CD4-positive, alpha-beta T cell treated with Interleukin-1 beta for 1 hour (primary cell): ENCODE measurements at places on chromosomes 1 and 21.

DNA sequence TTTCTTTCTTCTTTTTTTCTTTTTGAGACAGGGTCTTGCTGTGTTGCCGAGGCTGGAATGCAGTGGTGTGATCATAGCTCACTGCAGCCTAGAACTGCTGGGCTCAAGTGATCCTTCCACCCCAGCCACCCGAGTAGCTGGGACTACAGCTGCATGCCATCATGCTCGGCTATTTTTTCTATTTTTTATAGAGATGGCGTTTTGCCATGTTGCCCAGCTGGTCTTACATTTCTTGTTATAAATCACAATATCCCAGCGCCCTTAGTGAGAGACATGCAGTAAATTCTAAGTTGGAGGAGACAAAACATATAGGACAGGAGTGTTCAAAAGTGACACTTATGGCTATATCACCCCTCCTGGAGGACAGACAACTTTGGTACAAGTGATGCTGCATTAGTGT lies 31.3 kb upstream of the ACTN2 start:
- DNase-seq: no peak

- DNase-seq: no peak
Observed at GRCh38 chr1:29798699-29799566, 562.6 kb downstream of the PTPRU start.

- DNase-seq: no peak
Observed at GRCh38 chr1:165143437-165144065, 213.0 kb downstream of the LMX1A start.

DNA sequence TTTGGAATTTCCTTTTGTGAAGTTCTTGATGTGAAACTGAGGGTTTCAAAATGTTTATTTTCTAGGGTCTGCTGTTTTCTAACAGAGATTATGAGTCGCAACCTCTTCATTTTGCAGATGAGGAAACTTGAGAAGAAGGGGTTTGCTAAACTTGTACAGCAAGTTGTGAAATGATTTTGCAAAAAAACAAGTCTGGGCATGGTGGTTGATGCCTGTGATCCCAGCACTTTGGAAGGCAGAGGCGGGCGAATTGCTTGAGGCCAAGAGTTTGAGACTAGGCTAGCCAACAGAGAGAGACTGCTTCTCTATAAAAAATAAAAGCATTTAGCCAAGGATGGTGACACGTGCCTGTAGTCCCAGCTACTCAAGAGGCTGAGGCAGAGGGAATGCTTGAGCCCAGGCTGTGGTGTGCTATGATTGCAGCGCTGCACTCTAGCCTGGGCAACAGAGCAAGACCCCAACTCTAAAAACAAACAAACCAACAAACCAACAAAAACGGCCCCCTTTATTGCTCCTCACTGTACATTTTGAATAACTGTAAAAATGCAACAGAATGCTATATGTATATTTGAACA lies 9.9 kb downstream of the TRIM67 start:
- no peak for DNase-seq

DNA sequence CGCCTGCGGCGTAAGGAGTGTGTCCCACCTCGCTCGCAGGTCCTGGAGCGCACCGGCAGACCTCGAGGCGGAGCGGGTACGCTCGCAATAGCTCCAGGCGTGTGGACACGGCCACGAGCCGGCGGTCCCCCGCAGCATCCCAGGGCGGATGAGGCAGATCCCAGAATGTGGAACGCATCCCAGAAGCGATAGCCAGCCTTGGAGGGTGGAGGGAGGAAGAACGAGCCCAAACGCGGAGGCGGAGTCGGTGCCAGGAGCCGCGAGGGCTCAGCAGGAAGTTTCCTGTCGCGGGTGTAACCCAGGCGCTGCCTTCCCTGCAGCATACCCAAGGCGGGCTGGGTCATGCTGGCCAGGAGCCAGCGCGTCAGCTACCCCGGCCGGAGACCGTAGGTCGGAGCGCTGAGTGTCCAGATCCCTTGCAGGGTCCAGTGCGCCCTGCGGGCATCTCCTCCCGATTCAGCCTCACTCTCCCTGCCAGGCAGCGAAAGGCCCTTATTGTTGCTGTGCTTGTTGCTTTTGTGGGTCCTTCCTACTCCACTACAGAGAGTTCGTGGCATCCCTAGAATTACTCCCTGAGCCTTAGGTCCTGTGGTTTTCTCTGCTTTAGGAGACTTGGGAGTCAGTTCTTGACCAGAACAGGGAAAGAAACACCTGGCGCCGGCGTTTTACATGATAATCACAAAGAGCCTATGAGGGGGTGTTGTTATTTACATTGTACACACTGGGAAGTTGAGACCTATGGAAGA lies 27.7 kb downstream of the STYXL2 start:
- DNase-seq: peak; percentile 24

DNA sequence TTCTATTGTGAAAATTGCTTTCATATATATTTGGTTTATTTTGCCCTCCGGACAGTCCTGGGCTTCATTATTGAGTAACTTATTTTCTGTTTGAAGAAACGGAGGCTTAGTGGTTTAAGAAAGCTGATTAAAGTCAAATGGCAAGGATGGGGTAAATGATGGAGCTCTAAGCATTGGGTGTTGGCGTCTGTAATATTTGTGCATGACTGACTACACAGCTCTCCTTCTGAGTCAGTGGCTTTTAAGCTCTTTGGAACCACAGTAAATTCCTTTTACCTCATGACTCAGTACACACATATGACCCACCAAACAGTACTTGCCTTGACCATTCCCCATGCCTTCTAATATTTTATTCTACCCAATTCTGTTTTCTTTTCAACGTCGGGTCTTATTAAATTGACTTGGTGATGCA lies 21.0 kb downstream of the B3GALT5 start:
- DNase-seq: no peak

GRCh38 chr1:87712261-87713010 lies 383.8 kb downstream of the LMO4 start:
- no peak for DNase-seq

GRCh38 chr21:46205766-46206162 lies 21.5 kb upstream of the SPATC1L start:
- DNase-seq: no peak

- no peak for DNase-seq
Observed at GRCh38 chr1:84385347-84385746, 12.9 kb upstream of the DNASE2B start.

DNA sequence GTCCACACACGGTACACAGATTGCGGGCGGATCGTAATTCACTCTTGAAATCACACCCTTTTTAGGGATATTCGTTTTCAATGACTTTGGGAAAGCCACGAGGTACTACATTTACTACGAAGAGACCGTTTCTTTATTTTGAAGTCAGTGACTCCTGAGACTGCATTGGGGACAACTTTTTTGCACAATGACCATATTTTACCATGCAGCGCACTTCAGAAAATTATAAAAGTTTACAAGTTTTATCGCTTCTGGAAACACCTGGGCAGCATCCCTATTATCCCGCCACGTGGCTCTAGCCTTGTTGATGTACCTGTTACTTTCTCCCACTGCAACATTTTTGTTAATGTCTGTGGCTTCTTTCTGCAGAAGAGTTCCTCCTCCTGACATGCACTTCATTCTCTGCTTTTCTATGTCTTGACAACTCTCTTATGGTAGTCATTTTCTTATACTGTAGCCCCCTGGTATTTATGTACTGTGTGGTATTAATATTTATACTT lies 1.3 kb upstream of the AKT3 start:
- no peak for DNase-seq

DNA sequence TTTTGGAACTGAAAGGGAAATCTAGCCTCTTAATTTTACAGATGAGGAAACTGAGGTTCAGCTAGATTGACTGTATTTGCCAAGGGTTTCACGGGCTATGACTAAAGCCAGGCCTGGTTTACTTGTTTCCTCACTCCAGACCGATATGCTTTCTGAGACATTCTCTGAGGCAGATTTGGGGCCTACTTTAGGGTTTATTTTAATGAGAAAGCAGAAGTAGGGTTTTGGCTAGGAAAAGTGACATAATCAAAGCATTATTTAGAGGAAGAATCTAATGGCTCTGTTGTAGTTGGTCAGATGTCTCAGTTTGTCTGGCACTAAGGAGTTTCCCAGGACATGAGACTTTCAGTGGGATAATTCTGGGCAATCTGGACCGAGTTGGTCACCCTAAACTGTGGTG lies 1.5 kb upstream of the RPTN start:
- no peak for DNase-seq

- no peak for DNase-seq
Observed at GRCh38 chr1:6651909-6652308, 27.2 kb downstream of the THAP3 start.

DNA sequence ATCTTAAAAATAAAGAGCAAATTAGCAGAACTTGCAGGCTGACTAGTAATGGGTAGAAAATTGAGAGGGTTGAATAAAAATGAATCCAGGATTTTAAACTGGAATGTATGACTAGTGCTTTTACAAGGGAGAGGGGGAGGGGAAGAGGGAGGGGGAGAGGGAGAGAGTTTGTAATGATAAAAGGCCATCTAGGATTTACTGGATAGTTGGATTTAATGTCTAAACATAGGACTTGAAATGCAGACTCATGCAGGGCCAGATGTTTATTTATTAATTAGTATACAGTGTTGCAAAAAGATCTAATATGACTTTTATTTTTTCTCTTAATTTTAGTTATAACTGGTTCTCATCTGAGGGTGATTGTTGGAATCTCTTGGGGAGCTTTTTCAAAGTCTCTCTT lies 4.3 kb downstream of the ZNF326 start:
- DNase-seq: no peak

- no peak for DNase-seq
Observed at GRCh38 chr1:18010945-18011344, 96.7 kb upstream of the IGSF21 start.

- DNase-seq: no peak
Observed at GRCh38 chr1:21344750-21345443, 54.6 kb upstream of the ECE1 start.

- DNase-seq: no peak
Observed at GRCh38 chr1:206020393-206021007, 3.2 kb downstream of the CTSE start.

DNA sequence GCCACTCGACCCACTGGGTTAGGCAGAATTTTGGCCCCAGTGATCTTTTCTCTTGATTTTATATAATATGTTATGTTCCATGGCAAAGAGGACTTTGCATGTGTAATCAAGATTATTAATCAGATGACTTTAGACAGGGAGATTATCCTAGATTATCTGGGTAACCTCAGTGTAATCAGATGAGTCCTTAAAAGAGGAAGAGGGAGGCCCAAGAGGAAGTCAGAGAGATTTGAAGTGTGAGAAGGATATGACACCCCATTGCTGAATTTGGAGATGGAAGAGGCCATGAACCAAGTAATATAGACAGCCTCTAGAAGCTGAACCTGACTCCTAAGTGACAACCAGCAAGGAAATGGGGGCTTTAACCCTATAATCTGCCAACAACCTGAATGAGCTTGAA lies 117.1 kb upstream of the CSF3R start:
- DNase-seq: no peak

- no peak for DNase-seq
Observed at GRCh38 chr21:46340998-46341397, 17.0 kb downstream of the PCNT start.

DNA sequence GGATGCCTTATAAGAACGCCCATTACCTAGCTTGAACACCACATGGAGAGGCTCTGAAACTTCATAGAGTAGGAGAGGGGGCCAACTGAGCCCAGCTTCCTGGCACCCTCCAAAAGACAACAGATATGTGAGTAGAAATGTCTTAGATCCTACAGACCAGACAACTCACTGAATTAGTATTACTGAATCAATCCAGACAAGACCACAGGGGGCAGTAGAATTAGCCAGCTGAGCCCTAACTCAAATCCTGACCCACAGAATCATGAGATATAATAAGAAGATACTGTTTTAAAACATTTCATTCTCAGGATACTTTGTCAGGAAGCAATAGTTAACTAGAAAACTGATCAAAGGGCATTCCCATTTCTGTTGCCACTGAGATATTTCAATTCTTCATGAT lies 45.8 kb upstream of the C1orf21 start:
- no peak for DNase-seq

DNA sequence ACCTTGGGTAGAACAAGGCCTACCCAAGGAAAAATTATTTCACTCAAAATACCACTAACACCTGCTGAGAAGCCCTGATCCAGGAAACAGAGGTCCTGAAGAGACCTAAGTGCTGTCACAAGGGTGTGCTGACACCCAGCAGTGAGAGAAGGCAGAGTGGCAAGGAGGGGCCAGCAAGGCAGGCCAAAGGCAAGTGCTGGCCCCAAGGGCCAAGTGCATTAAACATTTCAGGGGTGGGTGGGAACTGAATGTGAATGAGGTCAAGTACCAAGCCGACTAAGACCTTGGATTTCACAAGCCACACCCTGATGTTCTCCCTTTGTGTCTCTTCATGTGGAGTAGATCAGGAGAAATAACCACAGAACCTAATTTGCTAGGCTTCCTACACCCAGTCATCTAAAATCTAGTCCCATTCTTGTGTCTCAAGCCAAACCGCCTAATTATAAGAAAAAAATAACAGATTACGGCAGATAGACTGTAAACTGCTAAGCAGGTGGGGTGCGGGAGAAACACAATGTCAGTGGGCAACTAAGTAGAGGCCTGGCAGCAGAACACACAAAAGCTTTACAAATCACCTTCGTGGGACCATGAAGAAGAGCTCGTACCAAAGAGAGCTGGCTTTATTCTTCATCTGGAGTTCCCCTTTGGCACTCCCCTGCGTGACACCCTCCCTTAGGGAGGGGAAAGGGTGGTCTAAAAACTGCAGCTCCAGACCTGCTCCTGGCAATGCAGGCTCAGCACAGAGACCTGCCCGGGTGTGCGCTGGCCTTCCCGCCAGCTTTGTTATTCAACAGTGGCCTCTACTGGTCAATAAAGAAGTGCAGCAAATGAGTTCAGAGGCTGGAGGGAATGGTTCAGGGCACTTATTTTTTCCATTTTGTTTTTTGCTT lies 8.7 kb downstream of the UBE2G2 start:
- DNase-seq: peak; percentile 68

- DNase-seq: peak; percentile 5
Observed at GRCh38 chr1:7616076-7616832, 154.8 kb upstream of the VAMP3 start.

DNA sequence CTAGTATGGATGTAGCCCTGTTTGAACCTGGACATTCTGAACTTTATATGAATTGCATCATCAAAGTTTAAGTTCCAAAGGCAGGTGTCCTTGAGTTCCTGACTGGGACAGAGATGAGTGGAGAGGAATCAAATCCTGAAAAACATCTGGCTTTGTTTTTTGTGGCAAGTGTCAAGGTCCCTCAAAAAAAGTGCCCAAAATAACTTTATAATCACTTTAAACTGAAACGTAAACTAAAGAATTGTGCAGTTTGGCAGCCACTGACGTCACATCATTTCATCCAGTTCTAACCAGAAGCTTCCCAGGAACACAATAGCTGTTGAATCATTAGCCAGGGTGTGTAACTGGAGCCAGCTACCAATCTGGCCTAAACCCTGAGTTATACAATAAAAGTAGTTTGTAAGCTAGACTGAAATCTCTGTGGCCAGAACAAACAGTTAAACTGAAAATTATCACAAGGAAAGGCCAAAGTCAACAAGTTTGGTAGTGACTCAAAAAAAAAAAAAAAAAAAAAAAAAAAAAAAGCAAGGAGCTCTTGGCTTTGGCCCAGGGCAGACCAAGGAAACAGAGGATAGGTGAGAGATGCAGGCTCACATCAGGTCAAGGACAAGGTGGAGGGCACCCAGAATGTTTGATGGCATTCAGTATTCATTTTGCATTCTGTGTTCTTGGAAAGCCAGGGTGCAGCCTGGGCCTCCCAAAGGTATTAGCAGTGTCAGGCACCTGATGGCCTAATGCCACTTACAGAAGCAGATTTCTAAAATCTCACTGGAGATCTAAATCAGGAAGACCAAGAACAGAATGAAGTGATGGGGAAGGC lies 74.3 kb downstream of the TNFSF18 start:
- DNase-seq: no peak
